Activated CD8-positive, alpha-beta memory T cell treated with anti-CD3 and anti-CD28 coated beads, Interleukin-2, amount 50 U/mL, for 48 hours (primary cell): ENCODE measurements at places on chromosomes 1 and 21.

- peak; percentile 75 for DNase-seq
Observed at GRCh38 chr1:110337704-110338308, 1.4 kb upstream of the RBM15 start.

DNA sequence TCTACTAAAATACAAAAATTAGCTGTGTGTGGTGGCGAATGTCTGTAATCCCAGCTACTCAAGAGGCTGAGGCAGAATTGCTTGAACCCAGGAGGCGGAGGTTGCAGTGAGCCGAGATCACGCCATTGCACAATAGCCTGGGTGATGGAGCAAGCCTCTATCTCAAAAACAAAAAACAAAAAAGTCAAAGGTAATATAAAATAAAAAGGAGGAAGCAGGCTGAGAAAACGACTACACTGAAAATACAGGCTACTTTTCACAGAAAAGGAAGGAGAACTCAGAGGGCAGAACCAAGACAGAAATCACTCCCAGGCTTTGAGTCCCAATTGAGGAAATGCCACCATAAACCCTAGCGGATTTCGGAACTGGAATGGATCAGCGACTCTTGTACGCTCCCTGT is 5.9 kb upstream of the A3GALT2 start:
- DNase-seq = no peak

GRCh38 chr1:183808296-183809027 is 3.5 kb downstream of the RGL1 start:
- no peak for DNase-seq

- peak; percentile 70 for DNase-seq
Observed at GRCh38 chr1:44723064-44723463, 7.9 kb downstream of the RNU5D-1 start.

GRCh38 chr1:161068306-161069234 is 1.1 kb downstream of the ARHGAP30 start:
- DNase-seq = peak; percentile 84

DNA sequence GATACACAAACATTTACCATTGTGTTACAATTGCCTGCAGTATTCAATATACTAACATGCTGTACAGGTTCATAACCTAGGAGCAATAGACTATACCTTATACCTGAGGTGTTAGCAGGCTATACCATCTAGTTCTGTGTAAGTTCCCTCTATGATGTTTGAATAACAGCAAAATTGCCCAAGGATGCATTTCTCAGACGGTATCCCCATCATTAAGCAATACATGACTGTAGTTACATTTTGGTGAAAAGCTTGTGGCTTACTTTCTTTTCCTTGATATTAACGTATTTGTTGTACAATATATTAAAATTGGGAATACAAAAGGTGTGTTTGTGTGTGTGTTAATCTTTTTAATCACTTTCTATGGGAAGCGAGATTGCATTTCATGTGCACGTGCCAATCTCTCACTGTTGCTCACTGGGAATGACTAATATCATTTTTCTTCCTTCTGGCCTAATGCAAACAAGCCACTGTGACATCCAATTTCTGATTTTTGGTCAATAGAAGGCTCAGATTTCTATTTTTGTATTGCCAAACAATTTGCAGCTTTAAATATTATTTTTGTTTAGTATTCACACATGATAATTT is 36.7 kb upstream of the WLS start:
- DNase-seq = no peak

- DNase-seq = no peak
Observed at GRCh38 chr1:151478140-151478812, 19.0 kb upstream of the POGZ start.
